Urinary bladder (tissue), 4 donors: ENCODE measurements at places on chromosomes 7 and 10. TPM values are rescaled to one million over a fixed set of nuclear protein-coding genes. Genes with fewer than 3 reads are reported as not detected.

TAS2R39 gene
- not detected for total RNA-seq

CCL24 gene
- not detected for total RNA-seq

STOX1 gene
- 4.7 TPM for total RNA-seq

PAPSS2 gene
- 40.2 TPM for total RNA-seq

ACBD7 gene
- total RNA-seq = 5.2 TPM

SFMBT2 gene
- total RNA-seq = 30.9 TPM

RGR gene
- total RNA-seq = 0.74 TPM

LDB3 gene
- total RNA-seq = 7.1 TPM

AKR1C4 gene
- total RNA-seq = not detected

TMEM176B gene
- total RNA-seq = 59.4 TPM

ACTL6B gene
- total RNA-seq = 0.69 TPM

CHAT gene
- total RNA-seq = not detected
